RPMI8226 (cell line): ENCODE measurements at places on chromosomes 2 and 18.

- DNase-seq = no peak
Observed at GRCh38 chr18:52045946-52046675, 293.9 kb upstream of the DCC start.

DNA sequence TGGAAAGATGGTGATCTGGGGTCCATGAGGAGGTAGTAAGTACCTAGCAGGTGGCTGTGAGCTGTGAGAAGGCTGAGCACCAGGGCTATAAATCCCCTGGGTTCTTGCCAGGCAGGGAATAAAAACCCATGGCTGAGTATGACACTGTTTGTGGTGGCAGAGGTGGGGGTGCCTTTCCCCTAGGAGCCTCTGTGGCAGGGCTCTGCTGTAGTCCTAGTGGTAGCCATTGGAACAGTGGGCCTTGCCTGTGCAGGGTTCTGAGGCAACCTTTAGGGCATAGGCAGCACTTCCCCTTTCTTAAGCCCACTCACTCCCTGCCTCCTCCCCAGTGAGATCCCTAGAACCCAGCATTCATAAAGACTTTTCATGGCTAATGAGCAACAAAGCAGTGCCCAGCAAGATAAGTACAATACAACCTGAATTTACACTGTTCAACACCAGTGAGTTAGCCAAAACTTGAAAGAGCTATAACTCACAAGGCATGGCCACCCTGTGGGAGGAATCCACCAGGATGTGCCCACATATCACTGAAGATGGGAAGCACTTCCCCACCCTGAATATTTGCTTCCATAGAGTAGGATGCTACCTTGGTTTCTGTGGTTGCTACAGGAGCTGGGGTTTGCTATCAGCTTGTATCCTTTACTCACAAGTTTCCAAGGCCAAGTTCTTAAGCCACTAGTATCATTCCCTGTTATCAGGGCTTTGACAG lies 100.9 kb upstream of the NEUROD1 start:
- DNase-seq = no peak

- no peak for DNase-seq
Observed at GRCh38 chr18:48905513-48905912, 45.3 kb downstream of the SMAD7 start.

DNA sequence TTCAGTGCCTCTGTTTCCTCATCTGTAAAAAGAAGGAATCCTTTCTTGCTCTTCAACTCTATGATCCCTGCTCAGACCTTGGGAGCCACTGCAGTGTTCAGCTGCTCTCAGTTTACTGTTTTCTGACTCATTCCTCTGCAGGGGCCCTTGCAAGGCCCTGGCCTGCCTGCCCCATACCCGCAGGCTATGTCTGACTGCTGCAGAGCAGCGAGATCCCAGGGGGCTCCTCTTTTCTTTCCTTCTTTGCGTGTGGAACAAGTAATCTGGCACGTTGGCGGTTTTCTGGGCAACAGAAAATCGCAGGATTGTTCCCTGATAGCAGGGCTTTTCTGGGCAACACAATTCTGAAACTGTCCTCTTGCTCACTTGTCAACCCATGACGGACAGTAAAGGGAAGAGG lies 376.0 kb downstream of the DCC start:
- DNase-seq = no peak

- DNase-seq = no peak
Observed at GRCh38 chr2:218086478-218086877, 17.4 kb downstream of the RUFY4 start.

DNA sequence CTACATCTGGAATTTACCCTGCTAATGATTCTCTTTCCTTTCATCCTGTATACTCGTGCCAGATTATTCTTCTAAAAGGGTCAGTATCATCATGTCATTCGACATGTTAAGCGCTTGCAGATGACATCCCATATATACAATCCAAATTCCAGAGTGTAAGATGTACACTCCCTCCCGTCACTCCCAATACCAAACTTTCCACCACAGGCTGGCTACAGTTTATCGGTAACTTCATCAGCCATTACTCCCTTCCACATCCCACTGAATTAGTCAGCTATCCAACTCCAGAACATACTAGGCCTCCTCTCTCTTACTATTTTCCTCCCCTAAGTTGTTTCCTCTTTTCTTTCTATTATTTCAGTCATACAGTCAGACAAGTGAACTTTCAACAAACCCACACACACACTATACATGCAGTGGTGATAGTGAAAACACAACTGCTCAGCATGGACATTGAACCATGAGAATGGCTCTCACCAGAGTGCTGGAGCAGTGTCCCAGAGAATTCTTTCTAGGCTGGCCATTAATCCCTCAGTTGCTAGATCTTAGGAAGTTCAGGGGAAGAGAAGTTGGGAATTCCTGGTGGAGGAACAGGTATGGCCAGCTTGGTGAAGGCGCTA lies 10.6 kb upstream of the NMI start:
- DNase-seq = no peak

- DNase-seq = no peak
Observed at GRCh38 chr2:118535171-118535817, 312.2 kb downstream of the EN1 start.

DNA sequence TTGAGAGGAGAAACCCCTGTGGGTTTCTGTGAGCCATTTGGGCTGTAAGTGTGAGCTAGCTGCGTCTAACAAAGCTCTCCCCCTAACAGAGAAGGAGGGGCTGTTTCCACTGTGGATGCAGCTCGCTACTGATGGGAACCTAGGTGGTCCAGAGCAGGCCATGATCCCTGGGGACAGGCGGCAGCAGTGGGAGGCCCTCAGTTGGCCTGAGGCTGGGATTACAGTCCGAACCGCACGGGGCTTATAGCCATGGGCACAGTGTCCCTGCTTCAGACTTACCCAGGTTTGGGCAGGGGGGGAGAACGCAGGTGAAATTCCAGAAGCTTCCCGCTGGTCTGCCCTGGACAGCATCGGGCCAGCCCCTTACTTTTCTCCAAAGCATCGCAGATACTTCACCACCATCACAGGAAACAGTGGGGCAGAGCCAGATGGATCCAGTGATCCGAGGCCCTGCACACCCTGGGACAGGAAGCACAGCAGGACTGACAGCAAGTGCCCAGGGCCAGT lies 139.4 kb downstream of the SEPTIN10 start:
- DNase-seq = no peak

DNA sequence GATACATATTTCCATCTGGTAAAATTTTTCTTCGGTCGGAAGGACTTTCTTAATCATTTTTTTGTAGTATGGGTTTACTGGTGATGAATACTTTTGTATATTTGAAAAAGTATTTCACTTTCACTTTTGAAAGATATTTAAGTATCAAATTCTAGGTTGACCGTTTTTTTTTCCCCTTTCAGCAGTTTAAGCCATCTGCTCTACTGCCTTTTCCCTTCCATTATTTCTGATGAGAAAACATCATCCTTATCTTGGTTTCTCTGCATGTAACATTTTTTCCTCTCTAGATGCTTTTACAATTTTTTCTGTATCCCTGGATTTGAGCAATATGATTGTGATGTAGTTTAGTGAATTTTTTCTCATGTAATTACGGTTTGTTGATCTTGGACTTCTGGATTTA lies 87.0 kb downstream of the MTX2 start:
- no peak for DNase-seq
